Stimulated activated CD8-positive, alpha-beta memory T cell treated with anti-CD3 and anti-CD28 coated beads, Interleukin-4, amount 100 ng/mL, for 24 hours (primary cell): ENCODE measurements at places on chromosomes 11 and 22.

- no peak for DNase-seq
Observed at GRCh38 chr11:61553373-61554171, 27.3 kb downstream of the SYT7 start.

GRCh38 chr11:62172294-62172693 lies 17.7 kb upstream of the SCGB1D1 start:
- no peak for DNase-seq

DNA sequence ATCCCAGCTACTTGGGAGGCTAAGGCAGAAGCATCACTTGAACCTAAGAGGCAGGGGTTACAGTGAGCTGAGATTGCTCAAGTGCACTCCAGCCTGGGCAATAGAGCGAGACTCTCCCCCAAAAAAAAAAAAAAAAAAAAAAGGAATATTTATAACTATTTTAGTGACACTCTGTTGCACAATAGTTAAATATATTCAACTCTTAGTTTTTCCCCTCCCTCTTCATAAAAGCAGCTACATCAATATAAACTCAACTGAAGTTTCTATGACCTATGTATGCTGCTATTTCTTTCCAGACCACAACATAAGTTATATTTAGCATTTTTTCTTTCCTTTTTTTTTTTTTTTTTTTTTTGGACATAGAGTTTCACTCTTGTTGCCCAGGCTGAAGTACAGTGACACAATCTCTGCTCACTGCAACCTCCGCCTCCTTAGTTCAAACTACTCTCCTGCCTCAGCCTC lies 19.2 kb downstream of the CELF1 start:
- DNase-seq: no peak

DNA sequence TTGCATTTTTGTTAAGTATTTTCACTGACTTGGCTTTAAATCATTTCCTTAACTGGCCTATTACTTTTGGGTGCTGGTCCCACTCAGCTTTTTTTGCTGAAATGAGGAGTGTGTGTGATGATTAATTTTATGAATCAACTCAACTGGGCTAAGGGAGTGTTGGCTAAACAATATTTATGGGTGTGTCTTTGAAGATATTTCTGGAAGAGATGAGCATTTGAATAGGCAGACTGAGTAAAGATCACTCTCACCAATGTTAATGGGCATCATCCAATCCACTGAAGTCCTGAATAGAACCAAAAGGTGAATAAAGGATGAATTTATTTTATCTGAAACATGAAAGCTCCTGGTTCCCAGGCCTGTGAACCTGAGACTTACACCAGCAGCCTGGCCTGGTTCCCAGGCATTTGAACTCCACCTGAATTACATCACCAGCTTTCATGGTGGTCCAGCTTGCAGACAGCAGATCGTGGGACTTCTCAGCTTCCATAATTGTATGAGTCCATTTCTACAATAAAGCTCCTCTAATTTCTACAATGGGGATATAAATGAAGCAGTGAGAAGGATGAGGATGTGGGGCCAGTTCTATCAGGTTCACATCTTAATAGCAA lies 241.3 kb upstream of the ZC3H12C start:
- no peak for DNase-seq

DNA sequence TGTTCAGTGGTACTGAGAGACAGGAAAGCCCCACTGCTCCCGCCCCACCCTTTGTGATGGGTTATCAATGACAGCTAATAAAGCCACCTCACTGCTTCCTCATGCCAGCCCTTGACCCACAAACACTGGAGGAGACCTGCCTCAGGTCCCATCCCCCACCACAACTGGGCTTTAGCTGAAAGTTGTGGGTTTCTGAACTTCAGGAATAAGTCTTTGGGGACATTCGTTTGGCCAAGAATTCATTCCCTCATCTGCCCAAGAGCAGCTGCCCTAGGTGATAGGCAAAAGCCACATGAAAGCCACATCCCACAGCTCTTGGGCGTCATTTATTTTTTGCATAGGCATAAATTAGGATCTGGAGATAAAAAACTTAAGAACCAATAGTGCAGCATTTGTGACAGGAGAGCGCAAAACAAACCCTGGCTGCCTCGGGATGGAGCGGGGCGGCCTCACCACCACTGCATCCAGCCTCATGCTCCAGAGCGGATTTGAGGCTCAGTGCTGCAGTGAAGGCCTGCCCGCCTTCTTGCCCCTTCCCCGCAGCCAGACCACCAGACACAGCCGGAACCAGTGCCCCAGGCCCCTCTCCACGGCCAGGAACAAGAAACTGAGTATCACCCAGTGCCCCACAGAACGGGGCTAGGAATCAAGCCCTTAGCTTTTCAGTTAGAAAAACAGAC lies 21.2 kb downstream of the SUN2 start:
- DNase-seq: no peak

DNA sequence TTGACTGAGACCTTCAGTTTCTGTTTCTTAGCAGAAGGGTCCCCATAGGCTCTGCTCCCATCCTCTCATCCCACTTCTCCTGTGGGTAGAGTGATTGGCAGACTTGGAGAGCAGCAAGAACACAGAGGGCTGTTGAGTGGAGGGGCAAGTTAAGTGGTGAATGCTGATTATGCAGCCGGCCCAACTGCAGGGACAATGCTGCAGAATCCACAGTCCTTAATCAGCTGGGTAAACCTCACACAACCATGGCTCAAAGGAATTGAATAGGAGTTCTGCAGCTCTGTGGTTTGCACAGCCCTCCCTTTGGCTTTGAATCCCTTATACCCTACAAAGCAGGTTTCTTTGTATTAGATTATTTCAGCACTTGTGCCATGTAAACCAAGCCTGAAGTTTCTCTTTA lies 161.1 kb downstream of the NAV2 start:
- DNase-seq: no peak

DNA sequence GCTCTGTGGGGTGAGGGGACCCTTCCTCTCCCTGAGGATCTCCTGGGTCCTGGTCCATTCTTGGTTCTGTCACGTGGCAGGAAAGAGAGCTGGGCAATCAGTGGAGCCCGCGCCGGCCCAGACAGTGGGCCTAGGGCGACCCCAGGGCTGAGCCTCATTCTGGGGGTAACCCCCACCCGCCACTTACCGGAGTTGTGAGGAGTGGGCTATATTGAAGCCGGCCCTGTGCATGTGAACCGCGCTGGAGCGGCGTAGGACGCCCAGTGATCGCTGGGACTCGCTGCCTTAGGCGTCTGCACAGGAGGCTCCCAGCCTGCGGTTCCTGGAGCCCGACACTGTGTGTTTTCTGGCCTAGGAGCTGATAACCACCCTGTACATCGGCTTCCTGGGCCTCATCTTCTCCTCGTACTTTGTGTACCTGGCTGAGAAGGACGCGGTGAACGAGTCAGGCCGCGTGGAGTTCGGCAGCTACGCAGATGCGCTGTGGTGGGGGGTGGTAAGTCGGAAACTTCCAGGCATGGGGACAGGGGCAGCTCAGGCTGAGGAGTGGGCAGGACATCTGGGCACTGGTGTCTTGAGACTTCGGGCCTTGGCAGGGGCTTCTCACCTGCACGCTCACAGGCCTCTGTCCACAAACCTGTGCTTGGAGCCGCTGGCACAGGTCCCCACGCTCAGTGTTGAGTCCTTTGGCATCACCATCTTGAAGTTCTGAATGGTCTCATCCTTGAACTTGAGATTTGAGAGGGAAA lies 127.1 kb downstream of the KCNQ1OT1 start:
- DNase-seq: no peak

DNA sequence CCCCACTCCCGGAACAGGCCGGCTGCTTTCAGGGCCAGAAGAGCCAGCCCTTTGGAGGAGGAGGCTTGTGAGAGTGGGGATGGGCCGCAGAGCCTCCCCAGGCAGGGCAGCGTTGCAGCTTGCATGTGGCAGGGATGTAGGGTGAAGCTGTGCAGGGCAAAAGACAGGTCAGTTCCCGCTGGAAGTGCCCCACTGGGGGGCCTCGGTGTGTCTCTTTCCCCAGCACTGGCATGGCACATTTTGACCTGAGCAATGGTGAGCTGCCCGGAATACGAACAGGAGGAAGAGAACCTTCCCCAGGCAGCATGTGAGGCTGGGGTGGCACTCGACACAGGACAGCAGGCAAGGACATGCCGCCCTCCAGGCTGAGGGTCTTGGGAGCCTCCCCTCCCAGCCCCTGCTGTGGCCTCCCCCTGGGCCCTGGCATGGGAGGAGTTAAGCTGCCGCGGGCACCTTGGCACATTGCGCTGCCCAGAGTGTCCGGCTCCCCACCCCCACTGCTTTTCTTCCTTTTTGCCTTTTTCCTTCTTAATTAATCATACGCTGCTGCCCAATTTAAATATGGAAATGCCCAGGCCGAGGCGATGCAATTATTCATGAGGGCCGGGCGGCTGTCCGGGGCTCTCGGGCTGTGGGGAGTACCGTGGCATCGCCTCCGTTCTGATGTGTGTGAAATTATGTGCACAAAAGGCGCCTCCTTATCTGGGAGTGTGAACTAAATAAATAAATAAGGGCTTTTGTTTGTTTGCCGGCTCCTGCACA lies 76.0 kb upstream of the WNT7B start:
- no peak for DNase-seq

- DNase-seq: no peak
Observed at GRCh38 chr11:132185726-132186592, 815.5 kb downstream of the NTM start.

- no peak for DNase-seq
Observed at GRCh38 chr22:30413745-30414524, 11.6 kb upstream of the MTFP1 start.

- no peak for DNase-seq
Observed at GRCh38 chr11:60127311-60127811, 38.9 kb downstream of the MS4A2 start.

GRCh38 chr11:832529-833113 lies at the start of gene CD151:
CD151 (plus strand) TSS chr11:832952; CDS start chr11:836070, 3,118 bp downstream.
- DNase-seq: no peak

GRCh38 chr11:103880968-103881367 lies 155.5 kb upstream of the DDI1 start:
- DNase-seq: no peak

- no peak for DNase-seq
Observed at GRCh38 chr11:122816761-122817520, 21.4 kb upstream of the CRTAM start.

DNA sequence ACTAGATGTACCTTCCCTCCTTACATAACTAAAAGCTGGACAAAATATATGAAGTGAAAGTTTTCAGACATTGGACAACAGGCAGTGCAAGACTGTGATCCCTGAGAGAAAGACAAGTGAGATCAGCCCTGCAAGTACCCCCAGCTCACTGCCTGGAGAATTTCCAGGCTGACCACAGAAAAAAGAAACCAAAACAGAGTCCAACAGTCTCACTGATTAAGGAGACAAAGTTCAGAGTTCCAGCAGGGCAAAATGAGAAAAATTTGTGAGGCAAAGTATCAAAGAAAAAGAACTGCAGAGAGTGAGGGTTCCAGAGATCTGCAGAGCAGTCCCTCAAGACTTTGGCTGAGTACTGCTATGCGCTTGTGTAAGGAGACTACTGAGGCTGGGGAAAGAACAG lies 47.3 kb upstream of the TMEM45B start:
- DNase-seq: no peak

- DNase-seq: no peak
Observed at GRCh38 chr11:59724066-59724465, 10.4 kb upstream of the OR10V1 start.

GRCh38 chr11:65277631-65278277 lies 16.0 kb downstream of the POLA2 start:
- no peak for DNase-seq

- no peak for DNase-seq
Observed at GRCh38 chr11:66366844-66367477, 4.6 kb downstream of the SLC29A2 start.

GRCh38 chr11:118996926-118997626 lies 862 bp upstream of the CENATAC start:
- DNase-seq: no peak

DNA sequence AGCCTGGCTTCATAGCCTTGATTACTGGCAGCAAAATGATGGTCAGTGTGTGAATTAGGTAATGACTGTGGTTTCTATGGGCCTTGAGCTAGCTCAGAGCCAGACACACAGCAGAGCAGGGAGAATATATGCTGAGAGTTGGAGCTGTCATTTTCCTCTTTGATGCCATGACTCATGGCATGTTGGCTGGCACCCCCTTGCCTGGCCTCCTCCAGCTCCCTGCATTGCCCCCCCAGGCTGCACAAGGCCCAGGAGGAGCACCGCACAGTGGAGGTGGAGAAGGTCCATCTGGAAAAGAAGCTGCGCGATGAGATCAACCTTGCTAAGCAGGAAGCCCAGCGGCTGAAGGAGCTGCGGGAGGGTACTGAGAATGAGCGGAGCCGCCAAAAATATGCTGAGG lies 20.3 kb upstream of the RRM1 start:
- no peak for DNase-seq

GRCh38 chr22:46145896-46146295 lies 4.4 kb upstream of the PPARA start:
- DNase-seq: no peak
